ENCODE measurements at places on chromosomes 1 and 21.

DNA sequence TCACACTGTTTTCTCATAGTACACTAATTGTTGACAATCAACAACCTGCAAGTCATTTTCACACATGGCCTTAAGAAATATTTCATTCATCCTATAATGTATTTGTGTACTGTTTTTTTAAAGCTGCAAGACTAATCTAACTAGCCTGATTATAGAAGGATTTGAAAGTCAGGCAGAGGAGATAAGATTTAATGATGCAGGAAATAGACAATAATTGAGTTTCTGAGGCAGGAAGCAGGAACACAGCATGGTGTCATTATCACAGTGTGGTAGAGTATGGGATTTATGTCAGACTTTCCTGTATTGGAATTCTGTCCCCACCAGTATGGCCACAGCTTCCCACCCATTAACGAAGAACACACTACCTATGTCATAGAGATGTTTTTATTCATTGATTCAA lies 138.8 kb downstream of the LRRC7 start:
- no peak for DNase-seq

DNA sequence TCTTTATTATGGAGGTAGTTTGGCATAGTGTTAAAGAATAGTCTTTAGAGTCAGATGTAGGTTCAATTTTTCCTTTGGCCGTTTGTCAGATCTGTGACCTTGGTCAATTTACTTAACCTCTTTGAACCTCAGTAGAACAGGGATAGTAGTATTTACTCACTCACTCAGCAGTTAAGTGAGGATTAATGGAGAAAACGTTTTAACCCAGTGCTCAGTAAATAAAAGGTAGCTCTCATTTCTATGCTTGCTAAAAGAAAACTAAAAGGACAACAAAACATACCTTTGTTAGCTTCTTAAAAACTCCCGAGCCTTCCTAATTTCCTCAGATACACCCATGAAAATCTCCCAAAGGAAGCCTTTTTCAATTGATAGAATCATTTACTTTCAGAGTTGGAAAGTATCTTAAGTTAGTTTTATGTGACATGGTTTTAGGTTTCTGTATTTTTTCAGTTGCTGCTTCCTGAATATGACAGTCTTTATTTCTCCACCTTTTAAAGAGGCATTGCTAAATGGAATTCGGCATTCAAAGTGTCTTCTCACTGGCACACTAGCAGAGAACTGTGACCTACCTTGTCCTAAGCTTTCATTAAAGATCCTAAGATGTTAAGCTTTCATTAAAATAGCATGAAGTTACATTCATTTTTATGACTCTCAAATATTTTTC lies 7.8 kb downstream of the ABCD3 start:
- no peak for DNase-seq

- DNase-seq: no peak
These were observed 59.8 kb upstream of the CACYBP start for GRCh38 chr1:174939775-174940545.

GRCh38 chr1:226980122-226980560 lies 40.0 kb downstream of the COQ8A start:
- DNase-seq: no peak

DNA sequence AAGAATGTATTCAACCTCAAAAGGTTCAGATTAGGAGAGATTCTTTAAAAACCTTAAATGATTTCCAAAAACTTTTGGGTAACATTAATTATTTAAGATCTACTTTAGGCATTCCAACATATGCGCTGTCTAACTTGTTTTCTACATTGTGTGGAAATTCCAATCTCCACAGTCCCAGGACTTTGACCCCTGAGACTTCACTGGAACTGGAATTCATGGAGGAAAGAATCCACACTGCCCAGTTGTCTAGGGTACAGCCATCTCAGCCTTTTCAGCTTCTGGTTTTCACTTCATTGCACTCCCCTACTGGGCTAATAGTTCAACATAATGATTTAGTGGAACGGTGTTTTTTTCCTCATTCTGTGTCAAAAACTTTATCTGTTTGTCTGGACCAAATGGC lies 161.5 kb downstream of the IER5 start:
- no peak for DNase-seq

DNA sequence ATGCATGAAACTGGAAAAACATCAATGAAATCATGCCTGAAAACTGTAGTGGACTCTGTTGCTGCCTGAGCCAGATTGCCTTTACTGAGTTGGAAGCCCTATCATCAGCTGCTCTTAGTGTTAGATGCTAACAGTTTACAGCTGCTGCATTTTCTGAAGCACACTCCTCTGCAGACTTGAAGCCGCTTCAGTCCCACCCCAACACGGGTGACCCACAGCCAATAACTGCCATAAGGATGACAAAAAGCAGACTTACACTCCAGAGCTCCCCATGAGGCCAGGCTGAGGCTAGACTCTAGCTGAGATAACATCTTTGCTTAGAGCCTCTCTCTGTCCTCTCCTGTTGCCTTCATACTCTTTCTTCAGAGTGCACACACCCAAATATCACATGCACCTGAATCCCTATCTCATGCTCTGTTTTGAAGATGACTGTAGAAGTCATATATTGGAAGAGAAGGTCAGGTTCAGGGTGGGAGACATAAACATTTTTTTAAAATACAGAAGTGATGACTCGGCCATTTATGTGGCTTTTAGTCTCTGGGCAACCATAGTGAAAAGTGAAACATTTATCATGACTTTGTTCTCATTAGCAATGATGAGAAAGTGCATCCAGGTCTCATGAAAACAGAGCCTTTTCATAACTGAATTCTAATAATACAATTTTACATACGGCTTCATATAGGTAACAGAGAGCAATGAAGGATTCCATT lies 161.0 kb downstream of the KCNK2 start:
- no peak for DNase-seq

DNA sequence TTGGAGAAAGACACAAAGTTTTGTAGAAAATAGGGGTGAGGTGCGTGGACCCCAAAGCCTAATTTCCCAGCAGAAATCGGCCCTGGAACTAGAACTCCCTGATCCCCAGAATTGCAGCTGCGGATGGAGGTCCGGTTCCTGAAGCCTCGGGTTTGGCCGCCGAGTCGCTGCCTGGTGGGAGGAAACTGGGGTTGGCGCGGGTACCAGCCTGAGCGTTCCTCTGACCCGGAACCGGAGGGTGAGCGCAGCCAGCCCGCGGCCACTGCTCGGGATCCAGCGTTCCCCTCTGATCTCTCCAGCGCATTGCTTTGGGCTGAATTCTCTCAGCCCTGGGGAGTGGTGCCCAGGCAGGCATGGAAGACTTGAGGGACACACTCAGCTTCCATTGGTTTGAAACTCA lies 1.6 kb downstream of the ST6GALNAC5 start:
- no peak for DNase-seq

- no peak for DNase-seq
These were observed 13.9 kb downstream of the MYBPH start for GRCh38 chr1:203161703-203162102.

DNA sequence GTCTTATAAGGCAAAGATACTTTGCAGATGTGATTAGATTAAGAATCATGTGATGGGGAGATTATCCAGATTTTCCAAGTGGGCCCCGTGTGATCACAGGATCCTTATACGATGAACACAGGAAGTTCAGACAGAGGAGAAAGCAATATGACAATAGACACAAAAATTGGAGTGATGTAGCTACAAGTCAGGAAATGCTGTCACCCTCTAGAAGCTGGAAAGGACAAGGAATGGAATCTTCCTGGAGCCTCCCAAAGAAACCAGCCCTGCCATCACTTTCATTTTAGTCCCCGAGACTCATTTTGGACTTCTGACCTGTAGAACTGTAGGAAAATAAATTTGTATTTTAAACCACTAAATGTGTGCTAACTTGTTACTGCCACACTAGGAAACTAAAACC lies 61.9 kb upstream of the C1orf21 start:
- no peak for DNase-seq

DNA sequence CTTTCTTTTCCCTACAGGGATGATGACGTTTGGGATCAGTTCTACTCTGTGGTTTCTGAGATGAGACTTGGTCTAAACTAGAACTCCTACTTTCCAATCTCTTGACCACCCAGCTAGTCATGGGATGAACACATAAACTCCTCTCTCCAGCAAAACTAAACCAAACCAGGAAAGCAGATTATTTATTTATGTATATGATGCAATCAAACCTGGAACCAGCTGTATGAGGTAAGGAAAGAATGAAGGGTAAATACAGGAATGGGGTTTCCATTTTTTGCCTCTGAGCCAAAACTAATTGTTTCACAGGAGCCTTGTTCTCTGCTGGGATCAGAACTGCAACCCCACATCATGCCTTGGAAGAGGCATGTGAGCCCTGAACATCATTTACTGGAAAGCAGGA lies 3.3 kb upstream of the AGT start:
- DNase-seq: no peak

- no peak for DNase-seq
These were observed 143.5 kb upstream of the USH2A start for GRCh38 chr1:216566641-216567205.

- DNase-seq: no peak
These were observed 251.8 kb downstream of the CRB1 start for GRCh38 chr1:197519741-197520334.

GRCh38 chr1:205421798-205422197 lies at the start of gene LEMD1:
Gene LEMD1 (minus strand): TSS chr1:205422056. CDS start chr1:205420536, 1,520 bp downstream.
- DNase-seq: no peak

GRCh38 chr1:17149771-17150170 lies 30.5 kb upstream of the PADI2 start:
- DNase-seq: no peak

DNA sequence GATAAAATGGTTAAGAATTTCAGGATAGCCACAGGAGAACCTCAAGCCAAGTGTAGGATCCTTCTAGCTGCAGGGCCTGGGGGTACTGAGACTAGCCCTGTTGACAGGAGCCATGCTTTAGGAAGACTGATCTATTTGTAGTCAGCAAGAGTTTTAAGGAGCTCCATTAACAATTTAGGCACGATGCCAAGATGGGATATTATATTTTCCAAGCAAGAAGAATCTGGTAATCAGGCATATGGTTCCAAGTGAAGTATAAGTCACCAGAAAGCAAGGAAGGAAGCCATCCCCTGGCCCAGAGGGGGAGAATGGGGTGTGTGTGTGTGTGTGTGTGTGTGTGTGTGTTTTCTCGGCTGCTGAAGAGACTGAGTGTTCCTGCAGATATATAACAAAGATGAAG lies 7.0 kb downstream of the IFNAR2 start:
- no peak for DNase-seq

- DNase-seq: no peak
These were observed 37.3 kb downstream of the NENF start for GRCh38 chr1:212470059-212470458.

- DNase-seq: no peak
These were observed 51.4 kb downstream of the EVA1C start for GRCh38 chr21:32463889-32464300.

GRCh38 chr21:33132054-33132453 lies 62.1 kb downstream of the OLIG1 start:
- DNase-seq: no peak

- DNase-seq: no peak
These were observed 7.5 kb downstream of the PKN2 start for GRCh38 chr1:88691540-88691939.

- no peak for DNase-seq
These were observed 12.1 kb upstream of the HMCN1 start for GRCh38 chr1:185722098-185722497.

GRCh38 chr1:183185941-183186490 lies at the start of gene LAMC2:
Gene LAMC2 (plus strand): TSS chr1:183186264. CDS start chr1:183186353, 89 bp downstream.
- no peak for DNase-seq

DNA sequence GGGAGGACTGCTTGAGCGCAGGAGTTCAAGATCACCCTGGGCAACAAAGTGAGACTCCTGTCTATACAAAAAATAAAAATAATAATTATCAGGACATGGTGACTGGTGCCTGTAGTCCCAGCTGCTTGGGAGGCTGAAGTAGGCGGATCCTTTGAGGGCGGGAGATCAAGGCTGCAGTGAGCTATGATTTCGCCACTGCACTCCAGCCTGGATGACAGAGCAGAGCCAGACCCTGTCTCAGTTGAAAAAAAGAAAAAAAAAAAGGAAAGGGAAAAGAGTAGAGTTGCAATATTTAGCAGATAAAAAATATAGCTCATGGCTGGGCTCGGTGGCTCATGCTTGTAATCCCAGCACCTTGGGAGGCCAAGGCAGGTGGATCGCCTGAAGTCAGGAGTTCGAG lies 3.3 kb upstream of the S1PR1 start:
- no peak for DNase-seq

- DNase-seq: no peak
These were observed 880.2 kb upstream of the NEGR1 start for GRCh38 chr1:73162564-73162963.

DNA sequence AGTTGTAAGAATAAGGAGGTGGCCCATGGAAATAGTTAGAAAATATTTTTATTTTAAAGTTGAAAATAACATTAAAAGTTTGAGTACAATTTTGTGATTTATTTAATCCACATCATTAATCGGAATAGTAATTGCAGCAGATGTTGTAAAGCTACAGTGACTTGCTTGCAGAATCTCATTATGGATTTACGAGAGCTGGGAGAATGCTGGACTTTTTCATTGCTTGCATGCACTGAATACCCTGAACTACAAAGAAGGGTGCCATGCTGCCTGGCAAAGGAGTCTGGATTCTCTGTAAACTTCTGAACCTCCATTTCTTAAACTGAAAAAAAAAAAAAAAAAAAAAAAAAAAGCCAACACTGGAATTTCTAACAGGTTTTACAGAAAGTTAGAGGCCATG lies 26.5 kb downstream of the WDR64 start:
- no peak for DNase-seq

GRCh38 chr21:43286196-43286595 lies 117.4 kb downstream of the CRYAA start:
- DNase-seq: no peak

DNA sequence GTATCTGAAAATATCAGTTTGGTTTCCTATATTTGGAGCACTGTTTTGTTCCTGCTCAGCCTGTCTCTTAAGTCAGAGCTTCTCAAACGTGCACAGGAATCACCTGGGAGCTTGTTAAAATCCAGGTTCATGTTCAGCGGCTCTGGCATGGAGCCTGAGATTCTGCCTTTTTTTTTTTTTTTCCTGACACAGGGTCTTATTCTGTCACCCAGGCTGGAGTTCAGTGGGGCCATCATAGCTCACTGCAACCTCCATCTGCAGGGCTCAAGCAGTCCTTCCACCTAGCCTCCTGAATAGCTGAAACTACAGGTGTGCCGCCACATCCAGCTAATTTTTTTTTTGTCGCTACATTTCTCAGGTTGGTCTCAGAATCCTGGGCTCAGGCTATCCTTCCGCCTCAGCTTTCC lies 12.2 kb upstream of the SELENON start:
- no peak for DNase-seq

- DNase-seq: no peak
These were observed 39.0 kb downstream of the GALNT2 start for GRCh38 chr1:230105754-230106625.

- peak; percentile 77 for DNase-seq
These were observed 3.5 kb downstream of the HHAT start for GRCh38 chr1:210332233-210332632.

DNA sequence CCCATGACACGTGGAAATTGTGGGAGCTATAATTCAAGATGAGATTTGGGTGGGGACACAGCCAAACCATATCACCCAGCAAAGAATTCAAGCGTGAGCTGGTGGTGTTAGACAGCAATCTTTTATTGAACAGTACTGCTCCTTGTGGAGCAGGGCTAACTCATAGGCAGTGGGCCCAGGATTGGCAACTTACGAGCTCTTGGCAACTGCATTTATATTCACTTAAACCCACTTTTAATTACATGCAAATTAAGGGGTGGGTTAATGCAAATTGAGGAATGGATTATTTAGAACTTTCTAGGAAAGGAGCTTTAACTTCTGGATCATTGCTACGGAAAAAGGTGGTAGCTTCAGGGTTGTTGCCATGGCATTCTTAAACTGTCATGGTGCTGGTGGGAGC lies 135.6 kb upstream of the KAZN start:
- DNase-seq: no peak
